ENCODE measurements at places on chromosomes 6 and 20. TPM values are rescaled to one million over a fixed set of nuclear protein-coding genes. Genes with fewer than 3 reads are reported as not detected.

TCF21 gene
- 4.0 TPM for polyA plus RNA-seq

POU5F1 gene
- 3.2 TPM for polyA plus RNA-seq

INSM1 gene
- 0.59 TPM for polyA plus RNA-seq

OR2B2 gene
- polyA plus RNA-seq, result not detected

TSBP1 gene
- not detected for polyA plus RNA-seq

SLC22A3 gene
- polyA plus RNA-seq, result 1.5 TPM

ABCF1 gene
- 14.5 TPM for polyA plus RNA-seq

ZSWIM1 gene
- polyA plus RNA-seq, result 3.9 TPM

HTR1B gene
- polyA plus RNA-seq, result not detected

PLCB4 gene
- 0.76 TPM for polyA plus RNA-seq

C20orf144 gene
- polyA plus RNA-seq, result not detected

SCAF8 gene
- 11.3 TPM for polyA plus RNA-seq

B3GALT4 gene
- 13.5 TPM for polyA plus RNA-seq

TMEM200A gene
- 0.90 TPM for polyA plus RNA-seq

HDGFL1 gene
- polyA plus RNA-seq, result not detected

RAET1L gene
- polyA plus RNA-seq, result not detected

DLK2 gene
- polyA plus RNA-seq, result 0.17 TPM

DPPA5 gene
- not detected for polyA plus RNA-seq

PACSIN1 gene
- polyA plus RNA-seq, result 0.86 TPM
